Stimulated activated CD4-positive, alpha-beta T cell treated with anti-CD3 and anti-CD28 coated beads, Interleukin-1b, Interleukin-23, amount 100 ng/mL, for 4 hours (primary cell): ENCODE measurements at places on chromosomes 5 and 9.

DNA sequence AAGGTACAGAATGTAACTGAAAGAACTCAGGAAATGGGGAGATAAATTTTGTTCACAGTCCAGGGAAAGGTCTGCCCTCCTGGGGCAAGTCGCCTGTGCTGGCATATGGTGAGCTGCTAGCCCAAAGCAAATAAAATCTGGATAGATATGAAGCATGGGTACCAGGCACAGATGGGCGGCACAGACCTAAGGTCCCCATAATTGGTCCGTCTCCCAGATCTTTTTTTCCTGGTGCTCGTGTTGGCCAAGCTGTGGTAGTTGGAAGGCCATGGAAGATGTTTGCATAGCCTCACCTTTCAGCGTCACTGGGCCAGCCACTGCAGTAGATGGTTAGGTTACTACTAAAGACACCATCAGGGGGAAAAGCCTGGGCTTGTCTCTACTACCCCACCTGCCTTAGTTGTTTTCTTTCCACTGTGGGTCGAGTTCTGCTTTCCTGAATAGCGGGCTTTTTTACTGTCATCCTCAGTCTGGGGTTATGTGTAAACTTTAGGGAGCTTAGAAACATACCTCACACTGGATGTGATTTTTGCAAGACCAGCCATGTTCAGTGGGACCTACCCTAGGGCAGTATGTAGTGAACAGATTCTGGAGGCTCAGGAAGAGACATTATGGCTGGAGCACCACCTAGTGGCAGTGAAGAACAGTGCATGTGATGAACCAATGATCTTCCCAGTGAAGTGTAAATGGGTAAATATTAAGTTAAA lies 24.2 kb upstream of the GLRX start:
- peak; percentile 60 for DNase-seq

GRCh38 chr9:133552236-133552635 lies 17.7 kb downstream of the ADAMTSL2 start:
- DNase-seq, result no peak

GRCh38 chr9:124293718-124294506 lies 36.2 kb downstream of the NEK6 start:
- DNase-seq, result no peak

- DNase-seq, result no peak
These were observed 65.5 kb upstream of the ABCA1 start for GRCh38 chr9:104993291-104993963.

DNA sequence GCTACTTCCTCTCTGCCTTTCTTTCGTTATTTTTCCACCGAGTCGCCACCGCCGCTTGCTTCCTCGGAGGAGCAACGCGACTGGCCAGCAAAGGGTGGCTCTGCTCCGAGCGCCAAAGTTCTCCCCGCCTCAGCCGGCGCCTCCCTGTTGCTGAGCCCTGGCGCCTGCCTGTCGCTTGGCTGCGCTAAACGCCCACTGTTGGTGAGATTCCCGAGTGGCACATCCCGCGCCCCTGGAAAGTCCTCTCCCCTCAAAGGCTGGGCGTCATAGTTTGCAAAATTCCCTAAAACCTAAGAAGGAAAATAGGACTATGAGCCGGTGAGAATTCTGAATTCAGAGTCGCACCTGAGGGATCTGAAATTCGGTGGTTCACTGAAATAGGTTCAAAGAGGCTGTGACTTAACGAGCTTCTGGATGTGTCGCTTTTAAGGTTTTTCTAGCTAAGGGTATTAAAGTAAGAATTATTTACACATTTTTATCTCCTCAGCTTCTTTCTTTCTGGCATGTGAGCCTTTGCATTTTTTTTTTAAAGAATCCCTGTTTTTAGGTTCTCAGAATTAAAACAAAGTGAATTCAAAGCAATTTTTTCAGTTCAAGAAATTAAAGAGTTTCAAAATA lies at the start of gene GRIN3A:
GRIN3A (minus strand) TSS at position 82 of the 618 bp plus-strand sequence. CDS start 668 bp downstream, outside the sequence.
- DNase-seq, result no peak

GRCh38 chr9:35116539-35116897 lies 856 bp upstream of the ATOSB start:
- DNase-seq, result no peak

DNA sequence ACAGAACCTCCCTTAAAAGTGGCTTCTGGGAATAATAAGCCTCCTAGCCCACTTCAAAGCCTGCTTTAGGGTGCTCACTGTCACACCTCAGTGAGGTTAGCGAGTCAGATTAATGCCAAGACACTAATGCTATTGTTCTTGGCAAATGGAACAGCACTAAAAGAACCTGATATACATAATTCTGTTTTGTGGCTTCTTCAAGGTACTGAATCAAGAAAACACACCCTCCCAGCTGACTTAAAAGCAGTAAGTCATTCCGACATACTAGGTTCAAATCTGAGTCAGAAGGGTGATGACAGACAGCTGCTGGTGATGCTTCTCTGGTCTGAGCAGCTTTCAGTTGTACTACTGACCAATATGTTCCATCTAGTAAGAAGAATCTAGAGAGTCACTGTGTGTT lies 121.6 kb downstream of the OXCT1 start:
- DNase-seq, result no peak

GRCh38 chr9:137307255-137308056 lies 5.4 kb upstream of the NRARP start:
- DNase-seq, result no peak

- no peak for DNase-seq
These were observed 66.5 kb upstream of the SPIN1 start for GRCh38 chr9:88321764-88322163.

GRCh38 chr5:125595095-125595494 lies 828.1 kb upstream of the GRAMD2B start:
- no peak for DNase-seq

DNA sequence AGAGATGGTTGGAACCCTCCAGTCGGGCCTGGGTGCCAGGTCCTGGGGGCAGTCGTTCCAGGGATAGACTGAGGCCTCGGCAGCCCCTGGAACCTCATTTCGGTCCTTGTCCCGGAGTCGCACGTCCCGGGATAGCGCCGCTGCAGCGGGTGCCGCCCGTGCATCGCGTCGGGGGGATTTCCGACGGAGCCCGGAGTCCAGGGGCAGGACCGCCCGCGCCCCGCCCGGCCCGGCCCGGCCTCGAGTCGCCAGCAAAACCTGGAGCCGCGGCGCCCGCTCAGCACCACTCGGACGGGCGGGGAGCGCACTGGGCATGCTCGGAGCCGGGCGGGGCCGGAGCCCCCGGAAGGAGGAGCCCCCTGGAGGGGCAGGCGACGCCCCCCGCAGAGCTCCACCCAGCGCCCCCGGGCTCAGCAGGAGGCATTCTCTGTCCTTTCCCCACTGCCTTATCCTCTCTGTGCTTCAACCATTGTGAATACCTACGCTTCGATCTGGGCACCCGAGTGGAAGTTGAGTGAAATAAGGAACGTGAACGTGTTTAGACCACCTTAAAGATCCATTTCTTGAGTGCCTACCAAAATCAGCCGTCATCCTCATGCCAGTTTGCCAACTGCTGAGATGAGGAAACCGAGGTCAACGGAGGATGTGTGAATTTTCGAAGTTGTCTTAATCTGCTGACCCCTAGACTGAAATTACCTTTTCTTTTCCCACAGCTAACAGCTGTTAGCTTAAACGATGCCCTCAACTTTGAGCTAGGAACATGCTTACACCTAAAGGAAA lies 1.7 kb upstream of the PTPN3 start:
- no peak for DNase-seq

DNA sequence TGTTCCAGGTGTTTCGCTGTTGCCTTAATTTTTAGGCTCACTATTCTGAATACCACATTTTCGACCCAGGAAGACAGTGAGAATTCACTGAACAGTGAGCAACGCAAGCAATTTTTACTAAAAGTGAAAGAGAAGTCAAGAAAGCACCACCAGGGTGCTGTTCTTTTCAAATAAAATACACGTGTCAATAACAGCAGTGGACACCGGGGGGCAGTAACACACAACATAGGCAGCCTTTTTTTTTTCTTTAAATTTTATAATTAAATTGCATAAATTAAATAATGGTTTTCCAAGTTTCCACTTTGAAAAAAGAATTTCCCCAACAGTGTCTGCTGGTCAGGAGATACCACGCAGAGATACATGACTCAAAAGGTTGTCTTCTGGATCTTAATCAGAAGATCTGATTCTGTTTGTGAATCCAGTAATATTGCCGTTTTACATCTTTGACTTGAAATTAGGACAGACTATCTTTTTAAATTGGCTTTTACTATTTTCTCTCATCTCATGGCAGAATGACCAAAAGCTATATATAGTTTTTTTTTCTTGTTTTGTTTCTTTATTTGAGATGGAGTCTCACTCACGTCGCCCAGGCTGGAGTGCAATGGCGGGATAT lies 47.1 kb upstream of the SH3GL2 start:
- no peak for DNase-seq

GRCh38 chr5:103476811-103477210 lies 85.8 kb downstream of the NUDT12 start:
- DNase-seq, result no peak

- DNase-seq, result no peak
These were observed 57.4 kb upstream of the PRSS3 start for GRCh38 chr9:33737811-33738606.

- no peak for DNase-seq
These were observed 21.4 kb downstream of the SNX18 start for GRCh38 chr5:54539001-54539400.

- DNase-seq, result no peak
These were observed 6.0 kb downstream of the OR13D1 start for GRCh38 chr9:104700306-104700705.

DNA sequence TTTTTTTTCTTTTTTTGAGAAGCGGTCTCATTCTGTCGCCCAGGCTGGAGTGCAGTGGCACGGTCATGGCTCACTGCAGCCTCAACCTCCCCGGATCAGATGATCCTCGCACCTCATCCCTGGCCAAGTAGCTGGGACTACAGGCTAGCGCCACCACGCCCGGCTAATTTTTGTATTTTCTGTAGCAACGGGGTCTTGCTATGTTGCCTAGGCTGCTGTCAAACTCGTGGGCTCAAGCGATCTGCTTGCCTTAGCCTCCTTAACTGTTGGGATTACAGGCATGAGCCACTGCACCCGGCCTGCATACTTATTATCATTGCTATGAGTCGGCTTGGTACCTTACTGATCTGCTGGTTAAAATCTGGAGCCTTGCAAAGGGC lies 790 bp upstream of the IARS1 start:
- no peak for DNase-seq

DNA sequence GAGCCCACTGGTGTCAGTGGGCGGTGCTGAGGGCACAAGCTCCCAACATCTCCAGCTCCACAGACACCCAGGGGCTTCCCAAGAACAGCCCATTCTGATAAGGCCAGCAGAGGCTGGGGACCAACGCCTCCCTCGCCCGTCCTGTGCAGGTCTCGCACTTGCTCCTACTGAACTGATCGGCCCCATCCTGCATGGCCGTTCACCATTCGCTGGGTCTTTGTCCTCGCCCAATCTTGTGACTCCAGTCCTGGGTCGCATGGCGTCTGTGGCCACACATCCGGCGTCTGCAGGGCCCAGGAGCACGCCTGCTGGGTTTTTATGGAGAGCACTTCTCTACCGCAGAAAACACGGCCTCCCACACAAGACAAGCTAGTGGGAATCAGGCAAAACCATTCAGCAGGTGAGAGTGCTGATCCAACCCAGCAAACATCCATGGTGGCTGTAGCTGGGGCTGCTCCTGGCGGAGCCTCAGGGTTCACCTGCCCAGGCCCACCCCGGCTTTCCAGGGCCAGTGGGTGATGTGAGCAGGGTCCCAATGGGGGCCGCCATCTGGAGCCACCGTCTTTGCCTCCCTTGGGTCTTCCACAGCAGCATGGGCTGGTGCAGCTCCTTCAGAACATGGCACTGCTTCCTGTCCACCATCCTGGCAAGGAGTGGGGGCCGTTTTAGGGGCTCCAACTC lies 7.4 kb downstream of the LRRC14B start:
- no peak for DNase-seq

- no peak for DNase-seq
These were observed 2.7 kb downstream of the NXNL2 start for GRCh38 chr9:88537761-88538091.

DNA sequence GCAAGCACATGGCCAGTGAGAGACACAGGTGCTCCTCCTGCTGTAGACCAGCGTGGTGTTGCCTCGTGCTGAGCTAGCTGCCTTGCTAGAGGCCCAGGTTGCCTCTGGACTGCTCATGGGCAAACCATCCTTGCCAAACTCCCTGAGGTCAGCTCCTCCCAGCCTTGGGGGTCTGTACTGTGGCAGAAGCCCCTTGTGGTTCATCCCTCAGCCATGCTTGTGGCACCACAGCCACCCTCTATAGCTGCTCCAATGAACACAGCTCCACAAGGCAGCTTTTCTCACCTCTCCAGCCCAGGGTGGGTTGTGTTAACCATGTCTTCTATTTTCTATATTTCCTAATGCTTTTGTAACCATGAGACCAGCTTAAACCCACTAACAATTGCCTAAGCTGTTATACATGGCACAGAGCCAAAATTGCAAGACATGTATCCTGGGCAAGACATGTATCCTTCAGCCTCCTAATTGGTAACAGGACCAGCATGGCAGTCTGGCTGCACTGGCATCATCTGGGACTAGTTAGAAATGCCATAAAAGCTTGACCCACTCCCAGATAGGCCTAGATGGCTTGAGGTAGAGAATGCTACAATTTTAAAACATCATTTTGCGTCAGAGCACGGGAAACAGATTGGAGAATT lies 183.1 kb upstream of the S1PR3 start:
- DNase-seq, result no peak

DNA sequence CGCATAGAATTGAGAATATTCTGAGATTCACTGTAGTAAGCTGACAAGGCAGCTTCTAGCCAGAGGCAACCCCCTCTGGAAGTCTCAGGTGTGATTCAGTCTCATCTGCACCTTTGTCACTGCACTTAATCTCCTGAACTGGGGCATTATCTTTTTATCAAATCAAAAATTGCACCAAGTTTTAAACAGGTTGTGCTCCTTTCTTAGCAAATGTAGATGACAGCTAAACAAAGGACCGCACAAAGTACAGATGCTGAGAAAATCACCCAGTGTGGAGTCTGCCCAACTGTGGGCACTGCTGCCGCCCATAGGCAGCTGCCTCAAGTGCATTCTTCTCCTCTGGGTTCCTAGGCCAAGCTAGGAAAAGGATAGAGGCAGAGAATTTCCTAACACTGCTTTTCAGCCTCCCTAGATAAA lies 51.1 kb downstream of the STARD4 start:
- no peak for DNase-seq

DNA sequence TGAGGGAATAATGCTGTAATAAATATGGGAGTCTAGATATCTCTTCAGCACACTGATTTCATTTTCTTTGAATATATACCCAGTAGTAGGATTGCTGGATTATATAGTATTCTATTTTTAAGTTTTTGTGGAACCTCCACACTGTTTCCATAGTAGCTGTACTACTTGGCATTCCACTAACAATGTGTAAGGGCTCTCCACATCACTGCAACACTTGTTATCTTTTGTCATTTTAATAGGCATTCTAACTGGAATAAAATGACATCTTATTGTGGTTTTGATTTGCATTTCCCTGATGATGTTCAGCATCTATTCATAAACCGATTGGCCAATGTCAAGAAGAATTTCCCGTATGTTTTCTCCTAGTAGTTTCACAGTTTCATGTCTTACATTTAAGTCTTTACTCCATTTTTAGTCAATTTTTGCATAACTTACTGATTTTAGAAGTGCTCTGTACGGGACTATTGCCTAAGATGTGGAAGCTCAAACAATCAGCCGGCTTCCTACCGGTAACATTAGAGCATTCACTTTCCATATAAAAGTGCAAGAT lies 1078.8 kb downstream of the TAF11L14 start:
- no peak for DNase-seq
